Stimulated activated CD4-positive, alpha-beta T cell treated with anti-CD3 and anti-CD28 coated beads, Interleukin-1b, Interleukin-23, amount 100 ng/mL, for 1 hour (primary cell): ENCODE measurements at places on chromosomes 5 and 9.

- DNase-seq: no peak
Measured at GRCh38 chr9:2271426-2271825, 256.3 kb downstream of the SMARCA2 start.

DNA sequence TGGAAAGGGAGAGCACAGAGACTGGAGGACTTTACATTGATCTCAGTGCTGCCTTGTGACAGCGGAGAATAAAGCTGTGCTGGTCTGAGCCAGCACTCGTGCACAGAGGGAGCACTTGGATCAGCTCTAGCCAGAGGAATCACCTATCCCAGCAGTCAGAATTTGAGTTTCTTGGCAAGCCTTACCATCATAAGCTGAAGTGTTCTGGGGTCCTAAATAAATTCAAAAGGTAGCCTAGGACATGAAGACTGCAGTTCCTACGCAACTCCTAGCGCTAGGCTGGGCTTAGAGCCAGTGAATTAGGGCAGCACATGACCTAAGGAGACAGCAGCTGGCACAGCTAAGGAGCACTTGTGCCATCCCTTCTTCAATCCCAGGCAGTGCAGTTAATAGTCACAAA, 119.5 kb downstream of the HMHB1 start:
- no peak for DNase-seq

DNA sequence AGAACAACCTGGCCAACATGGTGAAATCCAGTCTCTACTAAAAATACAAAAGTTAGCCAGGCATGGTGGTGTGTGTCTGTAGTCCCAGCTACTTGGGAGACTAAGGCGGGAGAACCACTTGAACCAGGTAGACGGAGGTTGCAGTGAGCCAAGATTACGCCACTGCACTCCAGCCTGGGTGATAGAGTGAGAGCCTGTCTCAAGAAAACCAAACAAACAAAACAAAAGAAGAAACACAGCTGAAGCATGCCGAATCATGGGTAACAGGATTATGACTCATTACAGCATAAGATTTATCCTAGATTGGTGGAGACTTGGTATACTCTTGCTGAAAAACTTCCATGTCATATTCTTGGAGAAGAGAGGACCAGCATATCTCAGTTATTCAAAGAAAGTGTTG, 236.7 kb upstream of the CCNH start:
- no peak for DNase-seq

- DNase-seq: no peak
Measured at GRCh38 chr5:140025736-140026135, 17.4 kb downstream of the NRG2 start.

DNA sequence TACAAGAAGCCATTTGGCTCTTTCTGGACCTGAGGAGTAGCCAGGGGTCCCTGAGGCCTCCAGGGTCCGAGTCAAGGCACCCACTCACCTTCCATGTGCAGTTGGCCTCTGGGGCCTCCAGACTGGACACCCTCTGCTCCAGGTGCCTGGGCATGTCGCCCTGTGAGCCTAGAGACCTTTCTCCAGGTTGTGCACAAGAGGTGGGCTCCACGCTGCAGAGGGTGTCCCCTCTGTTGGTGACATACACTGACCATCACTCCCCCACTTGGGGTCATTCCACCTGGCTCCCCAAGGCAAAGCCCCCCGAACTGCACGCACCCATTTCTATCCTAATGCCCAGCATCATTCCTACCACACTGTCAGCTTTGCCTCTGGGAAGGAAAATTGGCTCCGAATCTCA, 48.8 kb downstream of the RASGEF1C start:
- DNase-seq: no peak

- DNase-seq: no peak
Measured at GRCh38 chr5:39500551-39501175, 75.9 kb upstream of the DAB2 start.

- no peak for DNase-seq
Measured at GRCh38 chr9:110179734-110180133, 28.2 kb downstream of the C9orf152 start.

DNA sequence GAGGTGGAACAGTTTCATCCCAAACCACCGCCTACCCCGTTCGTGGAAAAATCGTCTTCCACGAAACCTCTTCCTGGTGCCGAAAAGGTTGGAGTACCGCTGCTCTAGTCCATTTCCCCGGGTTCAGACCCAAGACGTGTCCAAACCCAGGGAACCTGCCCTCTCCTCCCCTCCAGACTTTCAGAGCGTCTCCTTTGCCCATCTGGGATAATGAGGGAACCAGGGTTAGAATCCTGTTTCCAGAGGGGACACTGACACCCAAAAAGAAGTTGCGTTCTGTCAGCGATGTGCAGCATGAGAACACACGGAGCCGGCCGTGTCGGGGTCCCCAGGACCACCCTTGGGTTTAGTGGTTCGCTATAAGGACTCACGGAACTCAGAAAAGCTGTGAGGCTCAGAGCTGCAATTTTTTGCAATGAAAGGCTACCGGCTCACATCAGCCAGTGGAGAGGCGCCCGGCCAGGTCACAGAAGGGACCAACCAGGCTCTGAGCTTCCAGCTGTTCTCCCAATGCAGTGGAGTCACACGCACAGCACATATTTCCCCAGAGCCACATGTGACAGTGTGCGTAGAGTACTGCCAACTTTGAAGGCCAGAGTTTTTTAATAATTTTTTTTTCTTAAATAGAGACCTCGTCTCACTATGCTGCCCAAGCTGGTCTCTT, 19.4 kb downstream of the LAMC3 start:
- no peak for DNase-seq

DNA sequence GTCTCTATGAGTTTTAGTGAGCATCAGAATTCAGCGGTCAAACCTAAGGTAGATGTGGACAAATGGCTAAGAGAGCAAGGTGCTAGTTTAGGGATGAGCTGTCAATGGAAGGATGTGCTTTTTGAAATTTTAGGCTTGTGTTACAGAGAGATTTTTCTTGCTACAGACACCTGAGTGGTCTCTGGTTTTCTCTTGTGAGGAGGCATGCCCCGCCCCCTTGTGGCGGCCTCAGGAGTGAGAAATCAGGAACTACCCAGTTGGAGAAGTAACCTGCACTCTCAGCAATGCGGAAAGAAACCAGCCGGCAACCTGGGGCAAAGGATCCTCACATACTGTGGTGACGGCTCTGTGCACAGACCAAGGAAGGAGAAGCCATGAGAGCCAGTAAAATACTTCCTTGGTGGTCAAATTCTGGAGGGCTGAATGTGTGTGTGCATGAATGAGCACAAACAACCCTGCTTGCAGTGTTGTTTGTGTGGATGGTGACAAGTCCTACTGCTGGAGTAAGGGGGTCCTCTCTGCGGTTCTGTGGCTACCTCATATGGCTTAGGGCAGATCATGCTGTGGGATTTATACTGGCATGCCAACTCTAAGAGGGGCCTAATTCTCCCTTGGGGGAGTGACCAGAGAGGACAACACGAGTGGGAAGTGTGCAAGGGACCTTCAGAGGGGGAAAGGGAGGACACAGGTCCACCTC, 16.7 kb upstream of the HSD17B4 start:
- DNase-seq: peak; percentile 47

DNA sequence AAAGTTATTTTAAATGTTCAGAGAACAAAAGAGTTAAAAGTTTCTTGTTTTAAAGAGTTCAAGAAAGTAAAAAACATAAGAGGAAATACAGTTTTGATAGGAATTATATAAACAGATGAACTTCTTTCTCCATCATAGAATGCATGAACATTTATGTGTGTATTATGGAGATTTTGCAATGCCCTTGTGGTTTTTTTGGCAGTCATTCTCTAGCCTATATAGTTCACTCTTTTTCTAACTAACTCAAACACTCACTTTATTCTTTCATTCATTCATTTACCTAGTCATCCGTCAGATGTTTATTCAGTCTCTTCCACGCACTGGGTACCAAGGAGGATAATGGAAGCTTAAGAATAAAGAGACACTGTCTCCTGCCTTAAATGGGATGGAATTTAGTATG, 195.9 kb upstream of the VLDLR start:
- no peak for DNase-seq

DNA sequence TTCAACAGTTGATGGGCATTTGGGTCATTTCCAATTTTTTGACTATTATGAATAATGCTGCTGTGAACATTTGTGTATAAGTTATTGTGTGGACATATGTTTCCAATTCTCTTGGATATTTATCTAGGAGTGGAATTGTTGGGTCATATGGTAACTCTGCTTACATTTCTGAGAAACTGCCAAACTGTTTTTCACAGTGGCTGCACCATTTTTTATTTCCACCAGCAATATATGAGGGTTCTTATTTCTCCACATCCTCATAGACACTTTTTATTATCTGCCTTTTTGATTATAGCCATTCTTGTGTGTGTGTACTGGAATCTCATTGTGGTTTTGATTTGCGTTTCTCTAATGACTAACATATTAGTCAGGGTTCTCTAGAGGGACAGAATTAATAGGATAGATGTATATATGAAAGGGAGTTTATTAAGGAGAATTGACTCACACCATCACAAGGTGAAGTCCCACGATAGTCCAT, 14.7 kb upstream of the MED27 start:
- no peak for DNase-seq

- DNase-seq: no peak
Measured at GRCh38 chr5:78065663-78066062, 228.8 kb downstream of the AP3B1 start.

GRCh38 chr5:176744584-176744965, 65.8 kb upstream of the UNC5A start:
- DNase-seq: no peak

GRCh38 chr9:7097040-7097715, 339.4 kb downstream of the KDM4C start:
- no peak for DNase-seq

DNA sequence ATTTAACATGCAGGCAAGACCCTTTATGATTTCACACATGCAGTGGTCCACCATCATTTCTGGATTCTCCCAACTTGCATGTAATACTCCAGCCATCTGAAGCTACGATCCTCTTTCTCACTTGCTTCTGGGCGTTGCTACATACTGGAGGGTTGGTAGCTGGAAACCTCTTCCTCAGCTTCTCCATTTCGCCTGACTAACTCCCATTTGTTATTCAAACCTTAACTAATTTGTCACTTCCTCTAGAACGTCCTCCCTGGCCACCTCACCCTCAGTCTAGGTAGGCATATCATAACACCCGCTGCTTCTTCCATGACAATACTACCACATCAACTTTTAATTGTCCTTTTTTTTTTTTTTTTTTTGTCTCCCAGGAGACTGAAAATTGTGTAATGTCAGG, 72.6 kb upstream of the EQTN start:
- no peak for DNase-seq

DNA sequence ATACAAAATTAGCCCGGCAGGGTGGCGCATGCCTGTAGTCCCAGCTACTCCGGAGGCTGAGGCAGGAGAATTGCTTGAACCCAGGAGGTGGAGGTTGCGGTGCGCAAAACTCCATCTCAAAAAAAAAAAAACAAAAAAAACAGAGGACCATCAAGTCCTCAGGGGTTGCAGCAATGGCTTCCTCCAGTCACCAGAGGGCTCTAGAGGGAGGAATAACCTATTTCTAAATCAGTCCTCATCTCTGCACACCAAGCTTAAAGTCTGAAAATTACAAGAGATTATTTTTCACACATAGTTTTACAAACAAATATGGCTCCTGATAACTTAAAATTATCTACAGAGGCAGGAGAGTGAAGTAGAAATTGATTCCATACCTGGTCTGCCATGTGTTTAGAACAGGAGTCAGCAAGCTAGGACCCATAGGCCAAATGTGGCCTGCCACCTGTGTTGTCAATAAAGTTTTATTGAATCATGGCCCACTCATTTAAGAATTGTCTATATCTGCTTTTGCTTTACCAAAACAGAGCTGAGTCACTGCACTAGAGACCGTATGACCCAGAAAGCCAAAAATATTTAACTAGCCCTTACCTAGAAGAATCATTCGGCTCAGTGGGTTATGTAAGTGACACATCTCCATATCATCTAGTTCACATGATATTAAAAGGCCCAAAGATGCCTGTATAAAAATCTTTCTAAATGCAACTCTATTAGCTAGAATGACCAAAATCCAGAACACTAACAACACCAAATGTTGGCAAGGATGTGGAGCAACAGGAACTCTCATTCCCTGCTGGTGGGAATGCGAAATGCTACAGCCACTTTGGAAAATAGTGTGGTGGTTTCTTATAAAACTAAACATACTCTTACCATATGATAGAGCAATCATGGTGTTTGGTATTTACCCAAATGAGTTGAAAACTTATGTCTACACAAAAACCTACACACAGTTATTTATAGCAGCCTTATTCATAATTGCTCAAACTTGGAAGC, 207.7 kb downstream of the FRMD3 start:
- no peak for DNase-seq

- DNase-seq: no peak
Measured at GRCh38 chr9:3027210-3027609, 183.3 kb upstream of the PUM3 start.

DNA sequence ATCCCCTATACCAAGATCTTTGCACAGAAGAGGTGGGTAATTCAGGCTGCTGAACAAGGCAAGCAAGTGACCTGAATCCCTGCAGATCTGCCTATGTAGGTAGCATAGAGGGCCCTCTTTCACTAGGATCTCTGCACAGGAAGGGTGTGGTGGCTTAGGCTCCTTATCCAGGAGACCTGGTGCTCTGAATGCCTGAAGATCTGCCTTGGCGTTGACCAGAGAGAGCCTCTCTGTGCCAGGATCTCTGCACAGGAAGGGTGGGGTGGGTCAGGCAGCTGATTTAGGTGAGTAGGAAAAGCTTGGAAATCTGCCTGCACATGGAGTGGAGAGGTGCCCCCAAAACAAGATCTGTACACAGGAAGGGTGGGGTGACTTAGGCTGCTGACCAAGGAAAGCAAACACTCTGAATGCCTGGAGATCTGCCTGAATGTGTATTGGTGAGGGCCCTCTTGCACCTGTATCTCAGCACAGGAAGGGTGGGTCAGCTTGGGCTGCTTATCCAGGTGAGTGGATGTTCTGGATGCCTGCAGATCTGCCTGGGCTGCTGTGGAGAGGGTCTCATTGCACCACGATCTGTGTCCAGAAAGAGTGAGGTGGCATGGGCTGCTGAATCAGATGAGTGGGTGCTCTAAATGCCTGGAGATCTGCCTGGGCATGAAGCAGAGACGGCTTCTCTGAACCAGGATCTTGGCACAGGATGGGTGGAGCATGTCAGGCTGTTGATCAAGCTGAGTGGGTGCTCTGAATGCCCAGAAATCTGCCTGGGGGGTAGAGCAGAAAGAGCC, 365.9 kb downstream of the DMAC1 start:
- no peak for DNase-seq

GRCh38 chr9:20561531-20561930, 60.8 kb downstream of the MLLT3 start:
- DNase-seq: no peak

DNA sequence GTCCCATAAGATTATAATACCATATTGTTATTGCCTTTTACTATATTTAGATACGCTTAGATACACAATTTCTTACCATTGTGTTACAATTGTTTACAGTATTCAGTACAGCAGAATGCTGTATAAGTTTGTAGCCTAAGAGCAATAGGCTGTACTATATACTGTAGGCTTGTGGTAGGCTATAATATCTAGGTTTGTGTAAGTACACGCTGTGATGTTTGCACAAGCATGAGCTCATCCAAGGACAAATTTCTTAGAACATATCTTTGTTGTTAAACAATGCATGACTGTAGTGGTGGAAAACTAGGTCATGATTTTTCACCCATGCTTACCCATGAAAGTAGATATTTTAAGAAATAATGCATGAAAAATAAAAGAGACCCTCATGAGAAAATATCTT, 509.4 kb upstream of the CDH18 start:
- no peak for DNase-seq
